ENCODE measurements at places on chromosomes 11 and 22.
A peak's percentile ranks its signal among the peaks of the same experiment; 100 is the strongest.

DNA sequence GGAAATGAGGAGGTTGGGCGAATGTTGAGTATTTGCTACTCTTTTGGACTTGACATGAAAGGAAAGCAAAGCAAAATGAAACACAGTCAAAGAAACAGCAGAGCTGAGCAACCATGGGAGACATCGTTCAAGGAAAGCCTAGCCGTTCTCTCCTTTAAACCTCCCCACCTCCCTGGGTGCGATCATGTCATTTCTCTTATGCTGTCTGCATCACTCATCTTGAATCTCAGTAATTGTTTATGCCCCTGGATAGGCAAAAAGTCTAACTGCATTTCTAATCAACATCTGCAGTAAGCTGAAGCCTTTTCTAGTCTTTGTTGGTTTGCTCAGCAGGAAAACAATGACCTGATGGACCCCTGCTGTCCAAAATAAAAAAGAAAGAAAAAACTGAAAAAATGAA, 107.0 kb downstream of the MSANTD4 start:
- DNase-seq = no peak

- no peak for DNase-seq
These were observed 165.0 kb downstream of the CHST1 start for GRCh38 chr11:45500451-45500850.

GRCh38 chr11:84552791-84553190, 1074.4 kb downstream of the DLG2 start:
- DNase-seq = no peak

GRCh38 chr22:50002791-50003190, 9.8 kb downstream of the IL17REL start:
- DNase-seq = no peak

GRCh38 chr11:279966-280705, 1.9 kb downstream of the NLRP6 start:
- peak; percentile 56 for DNase-seq

DNA sequence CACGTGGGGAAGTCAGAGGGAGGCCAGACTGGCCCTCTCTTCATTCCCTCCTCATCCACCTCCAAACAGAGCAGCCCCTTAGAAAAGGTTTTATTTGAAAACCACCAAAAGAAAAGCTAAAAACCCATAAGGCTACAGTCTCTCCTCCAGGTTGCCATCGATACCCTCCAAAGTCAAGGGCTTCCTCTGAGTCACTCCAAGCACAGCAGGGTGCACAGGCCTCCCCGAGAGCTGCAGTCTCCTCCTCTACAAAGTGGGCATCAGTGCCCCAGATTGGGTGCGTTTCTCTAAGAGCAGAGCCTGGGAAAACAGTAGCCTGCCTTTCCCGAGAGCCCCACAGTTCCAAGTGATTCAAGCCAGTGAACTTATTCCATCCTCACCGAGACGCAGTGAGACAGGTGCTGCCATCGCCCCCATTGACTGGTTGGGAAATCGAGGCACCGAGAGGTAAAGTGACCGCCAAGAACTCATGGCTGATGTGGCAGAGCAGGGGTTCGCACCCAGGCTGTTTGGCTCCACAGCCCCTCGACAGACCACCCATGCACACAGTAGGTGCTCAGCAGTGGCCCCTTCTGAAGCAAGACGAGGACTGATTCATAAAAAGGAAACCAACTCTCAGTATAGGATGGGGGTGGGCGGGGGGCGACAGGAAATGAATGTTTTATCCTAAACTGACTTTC, 91.7 kb upstream of the SHISAL1 start:
- no peak for DNase-seq

GRCh38 chr11:69453151-69453550, 28.3 kb upstream of the LINC01488 start:
- no peak for DNase-seq

DNA sequence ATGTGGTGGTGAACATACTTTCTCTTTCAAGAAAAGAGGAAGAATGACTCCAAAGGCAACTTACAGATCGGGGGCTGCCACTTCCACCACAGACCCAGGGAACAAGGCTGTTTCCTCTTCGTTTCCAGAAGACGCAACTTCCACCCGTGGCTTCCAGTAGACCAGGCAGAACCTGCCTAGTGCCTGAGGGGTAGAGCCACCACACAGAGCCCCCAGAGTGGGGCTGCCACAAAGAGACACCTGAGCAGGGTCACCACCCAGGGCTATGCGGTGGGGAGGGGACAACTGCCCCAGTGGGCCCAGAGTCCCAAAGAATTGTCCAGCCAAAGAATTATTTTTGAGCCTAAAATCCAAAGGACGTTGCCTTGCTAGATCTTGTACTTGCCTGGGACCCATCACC, 16.7 kb upstream of the PHF21B start:
- no peak for DNase-seq

DNA sequence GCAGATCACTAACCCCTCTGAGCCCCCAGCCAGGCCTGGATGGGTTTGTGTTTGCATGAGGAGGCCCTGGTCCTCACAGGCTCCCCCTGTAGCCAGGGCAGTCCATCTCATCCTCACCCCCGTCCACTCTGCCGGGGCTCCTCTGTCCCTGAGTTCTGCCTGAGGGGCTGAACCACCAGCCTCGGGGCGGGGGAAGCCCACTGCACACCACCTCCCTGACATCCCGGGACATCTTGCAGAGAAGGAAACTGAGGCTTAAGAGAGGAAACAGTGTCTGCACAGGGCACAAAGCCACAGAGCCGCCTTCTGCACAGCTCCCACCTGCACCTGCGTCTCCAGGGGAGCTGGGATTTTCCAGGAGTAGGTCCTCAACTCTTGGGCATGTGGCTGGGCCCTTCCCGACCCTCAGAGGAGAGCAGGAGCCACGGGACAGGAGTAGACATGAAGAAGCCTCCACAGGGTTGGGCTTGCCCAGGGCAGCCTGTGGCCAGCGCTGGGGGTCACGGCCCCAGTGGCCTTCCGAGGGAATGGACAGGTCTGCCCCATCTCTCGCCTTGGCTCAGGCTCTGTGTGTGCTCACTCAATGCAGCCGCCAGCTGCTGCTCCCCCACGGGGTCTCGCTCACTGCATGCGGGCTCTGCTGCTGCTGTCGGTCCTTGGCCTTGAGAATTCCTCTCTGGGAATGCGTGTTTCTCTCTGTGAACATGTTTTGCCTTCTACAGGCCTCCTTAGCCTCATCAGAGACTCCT, 45.4 kb upstream of the CCDC188 start:
- DNase-seq = no peak

GRCh38 chr11:9142732-9143131, 51.3 kb upstream of the SCUBE2 start:
- DNase-seq = no peak

- peak; percentile 18 for DNase-seq
These were observed 61.8 kb downstream of the UBASH3B start for GRCh38 chr11:122717264-122717867.

DNA sequence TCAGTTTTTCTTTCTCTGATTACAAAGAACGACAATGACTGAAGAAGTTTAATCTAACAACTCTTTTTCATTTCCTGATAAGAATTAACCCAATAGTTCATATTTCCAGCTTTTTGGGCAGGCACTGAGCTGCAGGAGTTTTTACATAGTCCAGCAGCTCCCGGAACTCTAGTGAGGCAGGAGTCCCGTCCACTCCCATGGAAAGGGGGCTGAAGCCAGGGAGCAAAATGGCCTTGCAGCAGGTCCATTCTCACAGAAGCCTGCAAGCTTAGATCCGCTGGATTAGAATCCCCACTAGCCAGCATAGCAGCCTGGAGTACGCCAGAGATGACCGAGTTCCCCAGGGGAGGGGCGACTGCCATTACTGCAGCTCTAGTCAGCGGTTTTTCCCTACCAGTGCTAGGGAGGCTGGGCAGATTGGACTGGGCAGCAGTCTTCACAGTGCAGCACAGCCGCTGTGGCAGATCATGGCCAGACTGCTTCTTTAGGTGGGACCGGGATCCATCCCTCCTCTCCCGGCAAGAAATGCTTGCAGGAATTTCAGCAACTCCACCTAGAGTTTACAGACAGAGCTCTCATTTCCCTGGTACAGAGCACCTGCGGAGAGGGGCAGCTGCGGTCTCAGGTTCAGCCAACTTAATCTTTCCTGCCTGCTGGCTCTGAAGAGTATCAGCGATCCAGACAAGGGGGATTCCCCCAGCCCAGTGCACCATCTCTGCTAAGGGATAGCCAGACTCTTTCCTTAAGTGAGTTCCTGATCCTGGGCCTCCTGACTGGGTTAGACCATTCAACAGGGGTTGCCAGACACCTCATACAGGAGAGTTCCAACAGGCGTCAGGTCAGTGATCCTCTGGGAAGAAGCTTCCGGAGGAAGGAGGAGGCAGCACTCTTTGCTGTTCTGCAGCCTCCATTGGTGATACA, 742 bp upstream of the CASP4 start:
- no peak for DNase-seq

GRCh38 chr11:110295086-110295485, 1.3 kb downstream of the RDX start:
- DNase-seq = no peak

GRCh38 chr22:27803841-27804415, 2.4 kb upstream of the MN1 start:
- DNase-seq = no peak

DNA sequence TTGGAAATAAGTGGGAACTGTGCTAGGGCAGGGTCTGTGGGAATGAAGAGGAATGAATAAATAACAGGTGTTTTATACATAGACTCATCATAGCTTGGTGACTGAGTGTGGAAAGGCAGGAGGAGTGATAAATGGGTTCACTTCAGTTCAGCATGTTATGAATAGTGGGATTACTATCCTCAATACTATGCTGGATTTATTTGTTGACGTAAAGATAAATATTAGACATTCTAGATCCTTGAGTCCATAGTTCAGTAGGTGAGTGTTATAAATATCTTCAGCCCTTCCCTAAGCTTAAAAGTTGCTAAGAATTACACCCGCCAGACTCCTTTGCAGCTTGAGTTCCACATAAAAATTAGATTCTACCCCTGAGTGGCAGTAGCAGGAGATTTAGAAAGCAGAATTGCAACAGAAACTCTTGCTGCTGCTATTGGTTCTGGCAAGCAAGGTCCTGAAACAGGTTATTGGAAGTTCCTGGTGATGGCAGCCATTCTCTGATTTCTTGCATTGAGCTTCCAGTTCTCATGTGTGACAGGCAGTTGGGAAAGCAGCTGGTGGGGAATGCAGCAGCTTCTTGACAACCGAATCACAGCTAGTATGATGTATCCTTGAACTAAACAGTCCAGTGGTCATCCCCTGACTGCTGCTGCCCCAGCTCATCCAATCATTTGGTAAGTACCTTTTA, 1558.9 kb downstream of the FAM181B start:
- DNase-seq = no peak
